Frontal cortex (tissue), 4 donors: ENCODE measurements at places on chromosomes 2 and 18. TPM values are rescaled to one million over a fixed set of nuclear protein-coding genes. Genes with fewer than 3 reads are reported as not detected.

The MC5R gene
- total RNA-seq: 2.9 TPM

The REG3A gene
- not detected for total RNA-seq

The NOSTRIN gene
- 2.9 TPM for total RNA-seq

The EFR3B gene
- 42.0 TPM for total RNA-seq

The ERFE gene
- 0.82 TPM for total RNA-seq

The EIF2AK3 gene
- 28.9 TPM for total RNA-seq

The MTCL1 gene
- 15.9 TPM for total RNA-seq
